Psoas muscle (tissue), 8 donors: ENCODE measurements at places on chromosomes 11 and 22. TPM values are rescaled to one million over a fixed set of nuclear protein-coding genes. Genes with fewer than 3 reads are reported as not detected.

The CBLIF gene
- not detected for total RNA-seq

The MS4A12 gene
- not detected for total RNA-seq

The LGALS12 gene
- 0.16 TPM for total RNA-seq

The MS4A15 gene
- not detected for total RNA-seq

The CACNA1I gene
- total RNA-seq = not detected

The LRRC10B gene
- total RNA-seq = 0.64 TPM

The PARVA gene
- total RNA-seq = 8.3 TPM

The OR51B2 gene
- not detected for total RNA-seq

The KRTAP5-10 gene
- total RNA-seq = not detected
